ENCODE measurements at places on chromosomes 3 and 15.

DNA sequence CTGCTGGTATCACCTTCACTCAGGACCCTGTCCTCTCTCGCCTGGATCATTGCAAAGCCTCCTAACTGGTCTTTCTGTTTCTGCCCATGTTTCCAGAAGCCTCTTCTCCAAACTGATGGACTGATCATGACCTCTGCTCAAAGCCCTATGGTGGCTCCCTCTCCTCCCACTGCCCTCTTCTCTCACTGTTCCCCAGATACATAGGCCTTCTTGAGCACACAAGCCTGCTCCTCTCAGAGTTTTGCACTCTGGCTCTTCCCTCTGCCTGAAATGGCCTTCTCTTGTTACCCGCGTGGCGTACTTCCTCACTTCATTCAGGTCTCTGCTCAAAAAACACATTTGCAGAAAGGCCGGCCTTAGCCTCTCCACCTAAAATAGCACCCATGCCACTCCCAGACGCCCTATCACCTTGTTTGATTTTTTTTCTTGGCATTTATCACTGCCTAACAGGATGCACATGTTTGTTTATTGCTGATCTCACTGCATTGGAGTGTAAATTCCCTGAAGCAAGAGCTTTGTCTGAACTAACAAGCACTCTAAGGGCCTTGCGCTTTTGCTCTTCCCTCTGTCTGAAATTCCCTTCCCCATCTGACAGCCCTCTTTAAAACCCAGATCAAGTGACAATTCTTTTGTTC lies 1.4 kb upstream of the ETFA start:
- no peak for DNase-seq

- DNase-seq: no peak
Measured at GRCh38 chr15:60124460-60125070, 120.5 kb downstream of the FOXB1 start.

- DNase-seq: no peak
Measured at GRCh38 chr3:158991146-158991705, 189.4 kb downstream of the MFSD1 start.

- DNase-seq: no peak
Measured at GRCh38 chr3:134242649-134243617, 7.7 kb downstream of the RYK start.

DNA sequence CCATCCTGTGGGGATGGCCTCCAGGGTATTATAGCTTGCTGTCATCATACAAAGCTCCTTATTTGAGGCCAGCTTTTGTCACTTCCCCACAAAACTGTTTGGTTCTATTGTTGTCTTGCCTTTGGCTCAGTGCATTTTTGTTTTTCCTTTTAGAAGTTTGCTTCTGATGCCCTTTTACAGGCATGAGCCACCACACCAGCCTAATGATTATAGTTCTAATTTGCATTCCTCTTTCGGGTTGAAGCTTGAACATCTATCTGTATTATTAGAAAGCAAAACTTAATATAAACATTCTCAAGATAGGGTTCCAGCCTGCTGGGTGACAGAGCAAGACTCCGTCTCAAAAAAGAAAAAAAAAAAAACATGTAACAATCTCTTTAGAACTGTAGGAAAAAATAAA lies 39.8 kb downstream of the SMARCC1 start:
- no peak for DNase-seq

DNA sequence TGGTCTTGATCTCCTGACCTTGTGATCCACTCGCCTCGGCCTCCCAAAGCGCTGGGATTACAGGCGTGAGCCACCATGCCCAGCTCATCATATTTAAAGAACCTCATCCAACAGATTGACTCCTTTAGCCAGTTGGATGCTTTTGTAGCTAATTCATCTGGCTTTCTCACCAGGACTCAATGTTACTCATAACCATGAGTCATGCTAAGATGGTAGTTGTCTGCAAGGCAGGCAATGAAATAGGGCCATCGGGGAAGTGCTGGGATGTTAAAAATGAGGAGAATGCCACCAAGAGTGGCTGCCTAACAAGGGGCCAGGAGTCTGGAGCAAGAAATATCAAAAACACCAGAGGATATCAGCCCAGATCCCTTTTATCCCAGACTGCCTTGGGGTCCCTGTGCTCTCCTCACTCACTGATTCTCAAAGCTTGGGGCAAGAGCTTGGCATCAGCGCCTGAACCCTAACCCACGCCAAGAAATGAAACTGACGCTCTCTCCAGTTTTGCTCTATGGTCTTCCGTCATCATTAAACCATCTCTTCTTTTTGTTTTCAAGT lies 7.4 kb upstream of the PCOLCE2 start:
- DNase-seq: no peak

- no peak for DNase-seq
Measured at GRCh38 chr3:155303540-155304097, 10.1 kb upstream of the STRIT1 start.

DNA sequence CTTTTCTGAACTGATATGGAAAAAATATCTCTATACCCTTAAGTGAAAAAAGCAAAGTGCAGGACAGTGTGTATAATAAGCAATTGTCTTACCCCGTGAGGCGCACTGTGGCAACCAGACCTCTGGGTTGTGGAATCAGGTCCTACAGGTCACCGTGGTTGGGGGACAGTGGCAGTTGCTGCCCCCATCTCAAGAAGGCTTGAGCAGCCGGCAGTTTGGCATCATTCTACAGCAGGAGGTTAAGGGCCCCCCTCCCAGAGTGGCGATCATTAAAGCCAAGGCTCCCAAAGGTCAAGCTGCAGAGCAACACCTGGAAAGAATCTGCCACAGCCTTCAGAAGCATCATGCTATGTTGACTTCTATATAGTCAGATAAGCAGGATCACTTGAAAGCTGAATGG lies 56.1 kb upstream of the HERC1 start:
- DNase-seq: no peak

- no peak for DNase-seq
Measured at GRCh38 chr3:23836536-23837230, 30.9 kb downstream of the UBE2E1 start.

GRCh38 chr3:44416031-44417030 lies 61.1 kb downstream of the ZNF445 start:
- no peak for DNase-seq

GRCh38 chr3:45083023-45083422 lies 56.9 kb downstream of the CLEC3B start:
- DNase-seq: no peak

GRCh38 chr3:41836360-41837134 lies 125.4 kb downstream of the ULK4 start:
- DNase-seq: no peak

DNA sequence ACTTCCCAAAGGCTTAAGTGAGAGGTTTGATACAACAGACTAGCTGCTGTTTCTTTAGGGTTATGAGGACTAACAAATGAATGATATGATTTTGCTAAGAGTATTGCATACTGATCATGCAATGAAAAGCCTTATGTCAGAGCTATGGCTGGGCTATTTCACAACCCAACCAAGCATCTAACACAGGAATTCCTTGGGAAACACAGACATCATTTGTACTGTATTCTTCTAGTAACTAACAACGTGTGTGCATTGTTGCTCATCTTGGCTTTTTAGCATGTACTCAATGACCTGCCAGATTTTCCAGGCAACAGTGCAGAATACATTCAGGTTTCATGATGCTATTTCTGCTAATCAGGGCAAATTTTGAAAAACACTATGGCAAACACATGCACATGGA lies 19.3 kb downstream of the PDZRN3 start:
- no peak for DNase-seq

DNA sequence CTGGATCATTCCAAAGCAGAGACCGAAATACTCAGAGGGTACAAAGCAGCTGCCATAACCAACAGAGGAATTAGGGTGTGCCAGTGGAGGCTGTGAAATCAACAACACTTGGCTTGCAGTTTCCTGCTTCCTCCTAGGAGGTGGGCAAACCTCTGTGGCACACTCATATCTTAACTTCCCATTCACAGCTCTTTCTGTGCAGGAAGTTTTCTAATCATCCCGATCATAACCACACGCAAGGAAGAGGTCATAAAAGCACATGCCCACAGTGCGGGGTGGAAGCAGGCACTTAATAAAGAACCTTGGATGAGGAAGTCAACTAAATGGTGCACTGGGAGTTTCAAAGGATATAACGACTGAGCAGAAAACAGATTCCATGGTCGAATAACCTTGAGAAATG lies 5.1 kb downstream of the SCAMP2 start:
- no peak for DNase-seq

Measured in NCI-H1436 treated with DMSO at 0.1 percent for 48 hours (cell line).